ENCODE measurements at places on chromosomes 3 and 15. TPM values are rescaled to one million over a fixed set of nuclear protein-coding genes. Genes with fewer than 3 reads are reported as not detected.

GRCh38 chr15:71634820-71635560 lies 175.4 kb upstream of the NR2E3 start:
- DNase-seq: no peak

GRCh38 chr3:124766113-124767095 lies 36.2 kb downstream of the UMPS start:
- DNase-seq: no peak

DNA sequence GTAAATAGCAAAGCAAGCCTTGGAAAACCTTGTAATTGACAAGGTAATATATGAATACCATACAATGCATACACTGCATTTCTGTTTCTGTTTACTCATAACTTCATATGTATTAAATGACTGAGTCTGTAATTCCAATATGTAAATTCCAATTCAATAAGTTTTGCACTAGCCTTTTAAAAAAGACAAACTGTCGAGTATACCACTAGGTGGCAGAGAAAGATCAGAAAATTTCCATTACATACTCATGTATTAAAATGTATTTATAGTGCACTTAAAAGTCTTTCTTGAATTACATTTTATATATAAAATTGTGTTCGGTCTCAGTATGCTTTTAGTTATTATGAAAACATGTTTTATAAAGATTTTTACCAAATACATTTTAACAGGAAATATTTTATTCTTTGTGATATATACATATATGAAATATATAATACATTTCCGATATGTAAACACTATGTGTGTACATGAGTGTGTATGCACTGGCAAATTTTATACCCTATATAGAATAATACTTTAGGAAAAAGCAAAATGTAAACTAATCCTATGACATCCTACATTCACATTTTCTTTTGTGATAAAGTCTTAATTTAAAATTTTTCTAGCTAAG lies 216.8 kb downstream of the VGLL3 start:
- no peak for DNase-seq

GOLGA6D gene
- total RNA-seq: not detected
